Osteoblast (primary cell): ENCODE measurements at places on chromosomes 5 and 9. TPM values are rescaled to one million over a fixed set of nuclear protein-coding genes. Genes with fewer than 3 reads are reported as not detected.

Gene HTR4
- not detected in 2 replicates for total RNA-seq

Gene TEK
- 4.1 and 8.3 TPM in 2 replicates for total RNA-seq

Gene ABO
- not detected in 2 replicates for total RNA-seq

Gene SUB1
- 101 and 115 TPM in 2 replicates for total RNA-seq

Gene KIF24
- total RNA-seq: 1.8 TPM in 2 replicates

Gene OR1J2
- 0.29 TPM in 1 of 2 replicates, not detected in the other for total RNA-seq

Gene FAM78A
- total RNA-seq: 0.36 and 0.59 TPM in 2 replicates

Gene CAMK4
- 0.29 and 0.72 TPM in 2 replicates for total RNA-seq

Gene RORB
- 0.36 and 1.5 TPM in 2 replicates for total RNA-seq

Gene IFNK
- total RNA-seq: not detected in 2 replicates
